ENCODE measurements at places on chromosomes 13 and 19. TPM values are rescaled to one million over a fixed set of nuclear protein-coding genes. Genes with fewer than 3 reads are reported as not detected.

Gene YJEFN3
- total RNA-seq: 0.43 TPM

Gene ZNF493
- 11.0 TPM for total RNA-seq

Gene CNMD
- total RNA-seq: not detected

Gene ZNF536
- total RNA-seq: not detected

Gene MKNK2
- 80.9 TPM for total RNA-seq

Gene AMH
- 0.32 TPM for total RNA-seq

Gene URAD
- total RNA-seq: not detected

Gene CRLF1
- total RNA-seq: not detected

Gene FFAR3
- total RNA-seq: not detected

Gene POSTN
- total RNA-seq: 390 TPM

Gene ZNF549
- total RNA-seq: 4.5 TPM

Gene CYSLTR2
- total RNA-seq: not detected

Gene MEIOSIN
- total RNA-seq: not detected

Gene DZIP1
- 38.9 TPM for total RNA-seq
